ENCODE measurements at places on chromosomes 5 and 9.

- DNase-seq, result no peak
These were observed 36.9 kb upstream of the GPR21 start for GRCh38 chr9:122996586-122996985.

DNA sequence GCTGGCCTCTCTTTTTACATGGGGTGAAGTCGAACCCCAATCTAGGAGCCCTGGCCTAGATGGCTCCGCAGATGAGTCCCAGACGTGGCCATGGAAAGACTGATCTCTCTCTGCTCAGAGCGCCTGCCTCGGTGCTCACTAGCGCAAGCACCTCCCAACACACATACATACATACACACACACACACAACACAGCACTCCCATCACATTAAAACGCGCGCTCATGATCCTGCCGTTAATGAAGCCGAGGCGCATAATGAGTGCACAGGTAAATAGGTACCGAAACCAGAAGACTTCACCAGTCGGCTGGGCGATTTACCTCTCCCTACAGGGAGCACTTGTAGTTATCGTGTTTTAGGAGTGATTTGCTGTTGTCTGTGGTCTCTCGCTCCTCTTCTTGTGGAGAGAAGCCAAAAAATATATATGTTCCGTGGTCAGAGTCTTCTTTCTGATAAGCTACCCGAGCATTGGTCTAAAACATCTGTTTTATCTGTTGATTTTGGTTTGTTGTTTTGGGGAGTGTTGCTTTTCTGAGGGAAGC is 207.7 kb downstream of the MEF2C start:
- DNase-seq, result no peak

DNA sequence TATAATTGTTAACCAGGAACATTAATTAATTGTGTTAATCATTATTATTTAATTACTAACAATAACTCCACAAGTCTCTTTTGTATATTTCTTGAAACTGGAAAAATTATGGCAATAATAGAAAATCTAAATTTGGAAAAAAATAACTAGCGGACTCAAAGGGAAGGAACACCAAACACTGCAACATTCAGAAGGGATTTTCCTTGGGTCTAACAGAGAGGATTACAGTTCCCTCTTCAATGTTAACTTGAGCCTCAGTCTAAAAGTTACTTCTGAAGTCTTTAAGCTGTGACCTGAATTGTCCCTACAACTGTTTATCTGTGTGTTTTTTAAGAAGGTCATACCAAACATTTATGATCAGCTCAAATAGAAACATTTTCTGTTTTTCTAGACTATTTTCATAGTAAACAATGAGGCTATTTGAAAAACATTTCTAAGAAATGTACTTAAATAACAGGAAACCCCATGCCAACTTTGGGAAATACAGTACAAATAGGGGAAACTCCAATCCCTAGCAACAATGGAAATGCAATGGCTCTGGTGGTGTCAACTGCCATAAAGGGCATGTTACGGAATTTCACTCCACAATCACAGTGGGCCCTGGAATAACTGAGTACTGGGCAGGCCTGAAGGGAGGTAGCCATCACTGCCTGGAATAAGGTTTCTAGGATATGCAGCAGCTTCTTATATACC is 61.2 kb downstream of the MCTP1 start:
- DNase-seq, result peak; percentile 70

- no peak for DNase-seq
These were observed 175.9 kb downstream of the ERCC6L2 start for GRCh38 chr9:96051423-96051822.

- no peak for DNase-seq
These were observed 10.4 kb upstream of the SPINK4 start for GRCh38 chr9:33229359-33230114.

- DNase-seq, result no peak
These were observed 14.0 kb upstream of the EGFL7 start for GRCh38 chr9:136648751-136649150.

DNA sequence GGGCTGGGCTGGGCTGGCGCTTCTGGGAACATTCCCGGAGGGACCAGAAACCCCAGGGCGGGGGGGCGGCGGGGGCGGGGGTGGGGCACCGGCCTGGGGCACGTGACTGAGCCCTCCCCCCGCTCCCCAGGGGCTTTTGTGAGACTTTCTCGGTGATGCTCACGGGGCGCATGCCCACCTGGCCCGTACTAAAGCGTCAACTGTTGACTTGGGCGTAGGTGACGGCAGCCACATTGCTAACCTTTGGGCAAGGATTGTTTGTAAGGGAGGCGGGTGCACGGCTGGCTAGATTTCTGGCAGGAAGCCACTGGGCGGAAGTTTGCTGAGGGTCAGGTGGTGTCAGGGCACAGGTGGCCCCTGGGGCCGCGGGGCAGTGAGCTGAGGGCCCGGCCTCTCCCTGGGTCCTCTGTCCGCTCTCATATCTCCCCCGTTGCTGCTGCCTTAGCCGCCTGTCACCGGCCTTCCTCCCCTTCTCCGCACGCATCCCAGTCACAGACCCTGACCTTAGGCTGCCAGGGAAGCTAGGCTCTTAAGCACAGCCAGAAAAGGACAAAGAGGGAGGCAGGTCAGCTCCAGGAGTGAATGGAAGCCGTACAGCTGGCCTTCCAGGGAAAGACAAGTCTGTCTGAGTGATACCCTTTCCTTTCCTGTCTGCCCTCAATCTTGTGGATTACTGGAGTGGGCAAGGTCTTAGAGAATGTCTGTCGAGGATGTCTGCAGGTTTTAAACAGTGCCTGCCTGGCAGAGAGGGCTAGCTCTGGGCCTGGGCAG is 812 bp downstream of the CACFD1 start:
- no peak for DNase-seq

DNA sequence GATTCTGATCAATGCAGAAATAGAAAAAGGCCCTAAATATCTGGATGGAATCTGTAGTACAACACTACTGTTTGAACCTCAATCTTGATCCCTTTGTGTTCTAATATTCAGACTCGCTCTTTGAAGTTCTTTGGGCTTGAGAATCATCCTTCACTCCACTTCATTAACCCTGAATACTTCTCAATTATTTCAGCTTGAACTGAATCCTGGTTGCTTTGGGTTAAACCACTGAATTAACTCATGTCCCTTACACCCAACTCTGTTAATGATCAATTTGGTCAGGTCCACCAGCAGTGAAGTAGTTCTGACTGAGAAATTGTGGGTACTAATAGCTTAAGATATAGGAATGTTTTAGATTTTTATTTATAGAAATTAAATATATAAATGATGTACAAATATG is 1707.2 kb upstream of the ACO1 start:
- DNase-seq, result no peak

DNA sequence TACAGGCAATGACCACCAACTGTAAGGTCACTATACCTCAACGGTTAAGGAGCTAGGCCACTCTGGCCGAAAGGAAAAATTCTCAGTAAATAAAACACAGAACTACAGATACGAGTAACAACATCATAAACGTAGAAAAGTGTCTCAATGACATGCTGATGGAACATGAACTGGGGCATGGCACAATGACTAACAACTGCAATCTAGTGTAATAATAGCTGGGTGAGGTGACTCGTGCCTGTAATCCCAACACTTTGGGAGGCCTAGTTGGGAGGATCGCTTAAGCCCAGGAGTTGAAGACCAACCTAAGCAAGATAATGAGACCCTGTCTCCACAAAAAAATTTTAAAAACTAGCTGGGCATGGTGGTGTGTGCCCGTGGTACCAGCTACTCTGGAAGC is 9.8 kb upstream of the RAPGEF6 start:
- peak; percentile 20 for DNase-seq

- DNase-seq, result no peak
These were observed 168.9 kb downstream of the MAPKAP1 start for GRCh38 chr9:125538092-125538473.

- DNase-seq, result no peak
These were observed 37.0 kb downstream of the ADAMTS12 start for GRCh38 chr5:33854733-33855151.

- no peak for DNase-seq
These were observed 53.9 kb downstream of the RAI14 start for GRCh38 chr5:34709861-34710673.

DNA sequence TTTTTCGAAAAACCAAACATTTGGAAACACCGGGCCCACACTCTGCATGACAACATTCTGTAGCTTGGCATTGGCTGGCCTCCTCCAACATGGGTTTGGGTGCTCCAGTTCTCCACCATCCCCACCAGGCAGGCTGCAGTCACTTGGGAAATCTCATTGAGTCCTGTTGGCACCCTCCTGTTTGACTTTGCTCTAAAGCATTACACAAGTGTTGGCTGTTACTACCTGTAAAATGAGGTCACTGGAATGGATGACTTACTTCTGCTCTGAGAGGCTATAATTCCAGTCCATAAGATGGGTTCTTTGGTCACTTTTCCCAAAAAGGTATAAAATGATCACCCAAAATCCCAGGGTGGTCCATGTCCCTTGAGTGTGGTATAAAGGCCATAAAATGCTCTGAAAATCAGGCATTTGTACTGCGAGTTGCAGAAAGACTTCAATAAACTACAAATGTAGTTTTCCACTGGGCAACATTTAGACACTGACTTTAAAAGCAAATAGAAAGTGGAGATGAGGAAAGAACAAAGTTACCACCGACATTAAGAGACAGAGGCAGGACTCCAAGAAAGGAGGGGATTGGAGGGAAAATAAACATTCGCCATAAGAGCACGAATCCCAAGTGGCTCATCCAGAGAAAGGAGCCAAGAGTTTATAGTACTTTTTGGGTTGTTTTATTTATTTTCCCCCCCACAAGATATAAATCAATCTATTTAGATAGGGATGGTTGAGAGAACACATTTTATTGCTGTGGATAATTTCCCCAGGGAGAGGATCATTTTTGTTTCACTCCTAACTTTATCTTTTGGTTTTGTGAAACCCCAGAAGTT is 295.1 kb downstream of the TLE1 start:
- DNase-seq, result no peak

DNA sequence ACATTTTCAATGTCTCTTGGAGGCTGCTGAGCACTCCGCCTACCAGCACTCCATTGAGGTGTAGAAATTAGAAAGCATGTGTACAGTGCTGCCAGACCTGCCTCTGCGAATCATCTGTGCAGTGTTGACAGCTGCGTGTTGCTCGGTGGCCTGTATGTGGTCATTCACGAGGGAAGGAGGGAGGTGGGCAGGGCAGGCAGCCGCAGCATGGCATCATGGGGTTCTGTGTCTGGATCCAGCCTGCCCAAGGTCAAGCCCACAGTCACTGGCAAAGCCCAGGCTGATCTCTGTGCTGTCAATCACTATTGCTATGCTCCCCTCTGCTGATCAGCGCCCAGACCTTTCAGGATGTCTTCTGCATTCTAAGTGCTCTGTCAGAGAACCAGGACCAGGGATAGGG is 8.0 kb upstream of the PDZD2 start:
- DNase-seq, result no peak

- no peak for DNase-seq
These were observed 3.2 kb upstream of the MAP3K1 start for GRCh38 chr5:56812110-56812509.

DNA sequence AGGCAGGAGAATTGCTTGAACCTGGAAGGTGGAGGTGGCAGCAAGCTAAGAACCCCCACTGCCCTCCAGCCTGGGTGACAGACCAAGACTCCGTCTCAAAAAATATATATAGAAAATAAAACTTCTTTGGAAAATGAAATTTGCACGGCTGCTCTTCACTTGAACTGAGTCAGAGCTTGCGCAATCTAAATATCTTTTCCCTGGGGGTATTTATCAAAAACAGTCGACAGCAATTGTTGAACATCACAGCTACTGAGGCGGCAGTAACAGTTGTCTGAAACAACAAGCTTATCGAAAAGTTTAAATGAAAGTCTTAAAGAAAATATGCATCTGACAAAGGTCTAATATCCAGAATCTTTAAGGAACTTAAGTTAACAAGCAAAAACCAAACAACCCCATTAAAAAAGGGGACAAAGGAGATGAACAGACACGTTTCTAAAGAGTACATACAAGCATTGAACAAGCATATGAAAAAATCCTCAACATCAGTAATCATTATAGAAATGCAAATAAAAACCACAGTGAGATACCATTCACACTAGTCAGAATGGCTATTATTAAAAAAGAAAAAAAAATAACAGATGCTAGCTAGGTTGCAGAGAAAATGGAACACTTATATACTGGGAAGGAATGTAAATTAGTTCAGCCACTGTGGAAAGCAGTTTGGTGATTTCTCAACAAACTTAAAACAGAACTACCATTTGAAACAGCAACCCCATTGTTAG is 153.6 kb upstream of the CDH9 start:
- no peak for DNase-seq

- no peak for DNase-seq
These were observed 131.9 kb upstream of the KLF4 start for GRCh38 chr9:107621436-107621835.

DNA sequence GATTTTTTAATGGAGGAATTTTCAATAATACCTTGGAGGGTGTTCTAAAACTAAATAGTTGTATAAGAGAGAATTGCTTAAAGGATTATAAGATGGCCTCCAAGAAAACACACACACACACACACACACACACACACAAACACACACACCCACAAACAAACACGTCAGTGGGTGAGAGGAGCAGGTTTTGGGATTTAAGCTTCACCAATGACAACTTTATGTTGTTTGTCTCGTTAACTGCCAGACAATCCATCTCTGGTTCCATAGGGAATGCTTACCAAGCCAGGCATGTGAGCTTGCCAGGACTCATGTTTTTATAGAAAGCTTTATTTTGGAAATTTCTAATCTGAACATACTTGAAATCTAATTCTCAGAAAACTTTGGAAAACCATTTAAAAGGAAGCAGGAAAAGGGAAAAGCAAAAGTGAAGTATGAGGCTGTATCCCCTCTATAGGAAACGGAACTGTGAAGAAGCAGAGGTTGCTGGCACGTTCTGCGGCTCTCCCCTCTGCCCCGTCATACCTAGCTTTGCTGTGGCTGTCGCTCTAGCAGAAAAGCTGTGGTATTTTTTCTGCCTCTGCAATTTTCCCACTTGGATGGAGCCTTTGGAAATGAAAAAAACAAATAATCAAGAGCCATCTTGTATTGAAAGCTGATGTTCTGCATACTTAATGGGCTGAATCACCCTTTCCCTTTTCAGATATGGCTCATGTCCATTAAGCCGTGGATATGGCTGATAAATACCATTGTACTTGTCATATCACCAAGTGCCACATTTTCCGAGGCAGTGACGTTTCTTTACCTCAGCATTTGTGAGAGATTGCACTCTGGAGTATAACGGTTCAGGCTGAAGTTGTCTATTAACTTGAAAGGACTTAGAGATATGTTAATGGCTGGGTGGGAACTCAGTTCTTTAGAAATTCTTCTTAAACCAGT is 112.7 kb downstream of the NTRK2 start:
- no peak for DNase-seq

- DNase-seq, result no peak
These were observed 105.2 kb downstream of the SGCD start for GRCh38 chr5:156431956-156432829.

DNA sequence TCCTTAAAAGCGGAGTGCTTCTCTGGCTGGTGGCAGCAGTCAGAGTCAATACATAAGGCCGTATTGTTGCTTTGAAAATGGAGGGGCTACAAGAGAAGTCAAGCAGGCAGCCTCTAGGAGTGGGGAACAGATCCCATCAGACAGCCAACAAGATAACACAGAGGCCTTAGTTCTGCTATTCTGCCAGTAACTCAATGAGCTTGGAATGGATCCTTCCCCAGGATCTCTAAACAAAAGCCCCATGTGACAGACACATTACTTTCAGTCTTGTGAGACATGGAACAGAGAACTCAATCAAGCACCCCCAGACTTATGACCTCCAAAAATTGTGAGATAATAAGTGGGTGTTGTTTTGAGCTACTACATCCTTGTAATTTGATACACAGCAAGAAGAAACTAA is 158.6 kb downstream of the RFX3 start:
- DNase-seq, result peak; percentile 18

GRCh38 chr5:62814991-62815390 is 236.4 kb downstream of the LRRC70 start:
- DNase-seq, result no peak

GRCh38 chr5:180251141-180251540 is 40.7 kb downstream of the MAPK9 start:
- no peak for DNase-seq

- peak; percentile 5 for DNase-seq
These were observed 84.3 kb upstream of the PPP2R2B start for GRCh38 chr5:146962801-146963355.

All from inflammatory macrophage treated with lipopolysaccharide for 4 hours (primary cell).